CD4-positive, alpha-beta T cell treated with Interleukin-15 for 4 hours (primary cell): ENCODE measurements at places on chromosomes 1 and 21.

DNA sequence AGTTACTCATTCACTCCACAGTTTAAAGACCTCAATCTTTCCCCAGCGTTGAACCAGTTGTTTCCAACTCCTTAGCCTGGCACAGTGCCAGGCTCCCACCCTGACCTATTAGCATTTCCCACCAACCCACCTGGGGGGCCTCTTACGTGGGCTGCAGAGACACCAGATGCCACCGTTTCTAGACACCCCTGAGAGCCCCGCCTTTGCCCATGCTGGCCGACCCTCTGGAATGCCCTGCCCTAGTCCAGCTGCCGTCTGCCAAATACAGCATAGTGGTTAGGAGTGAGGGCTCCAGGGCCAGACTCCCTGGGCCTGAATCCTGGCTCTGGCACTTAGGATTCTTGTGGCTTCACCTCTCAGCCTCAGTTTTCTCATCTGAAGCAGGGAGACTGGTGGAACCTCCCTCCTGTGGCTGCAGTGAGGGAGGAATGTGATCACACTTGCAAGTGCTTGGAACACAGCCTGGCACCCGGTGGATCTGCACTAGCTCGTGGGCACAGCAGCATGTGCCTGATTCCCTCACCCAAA, 65.2 kb downstream of the TMCO4 start:
- no peak for DNase-seq

GRCh38 chr1:22121421-22121911, 21.4 kb downstream of the WNT4 start:
- DNase-seq = no peak

DNA sequence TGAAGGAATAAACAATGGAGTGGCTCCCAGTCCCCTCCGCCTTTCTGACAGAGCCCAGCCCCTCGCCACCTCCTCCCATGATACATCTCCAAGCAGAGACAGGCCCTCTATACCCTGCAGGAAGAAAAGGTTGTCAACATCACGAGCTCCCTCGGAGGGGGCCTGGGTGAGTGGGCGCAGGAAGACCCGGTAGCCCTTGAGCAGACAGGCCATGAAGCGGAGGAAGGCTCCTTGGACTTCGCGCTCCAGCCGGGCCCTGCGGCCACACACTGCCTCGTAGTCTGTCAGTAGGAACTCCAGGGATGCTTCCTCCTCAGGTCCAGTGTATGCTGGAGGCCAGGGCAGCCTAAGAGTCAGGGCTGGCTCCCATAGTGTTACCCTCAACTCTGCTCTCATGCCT, 7.0 kb downstream of the DENND4B start:
- DNase-seq = no peak

GRCh38 chr1:53344921-53345838, 17.3 kb upstream of the LRP8 start:
- no peak for DNase-seq

GRCh38 chr1:59350521-59350920, 53.6 kb downstream of the FGGY start:
- DNase-seq = no peak

- DNase-seq = no peak
Observed at GRCh38 chr1:223741861-223742260, 29.5 kb downstream of the CAPN2 start.

- DNase-seq = no peak
Observed at GRCh38 chr1:214364386-214364785, 83.4 kb downstream of the SMYD2 start.

DNA sequence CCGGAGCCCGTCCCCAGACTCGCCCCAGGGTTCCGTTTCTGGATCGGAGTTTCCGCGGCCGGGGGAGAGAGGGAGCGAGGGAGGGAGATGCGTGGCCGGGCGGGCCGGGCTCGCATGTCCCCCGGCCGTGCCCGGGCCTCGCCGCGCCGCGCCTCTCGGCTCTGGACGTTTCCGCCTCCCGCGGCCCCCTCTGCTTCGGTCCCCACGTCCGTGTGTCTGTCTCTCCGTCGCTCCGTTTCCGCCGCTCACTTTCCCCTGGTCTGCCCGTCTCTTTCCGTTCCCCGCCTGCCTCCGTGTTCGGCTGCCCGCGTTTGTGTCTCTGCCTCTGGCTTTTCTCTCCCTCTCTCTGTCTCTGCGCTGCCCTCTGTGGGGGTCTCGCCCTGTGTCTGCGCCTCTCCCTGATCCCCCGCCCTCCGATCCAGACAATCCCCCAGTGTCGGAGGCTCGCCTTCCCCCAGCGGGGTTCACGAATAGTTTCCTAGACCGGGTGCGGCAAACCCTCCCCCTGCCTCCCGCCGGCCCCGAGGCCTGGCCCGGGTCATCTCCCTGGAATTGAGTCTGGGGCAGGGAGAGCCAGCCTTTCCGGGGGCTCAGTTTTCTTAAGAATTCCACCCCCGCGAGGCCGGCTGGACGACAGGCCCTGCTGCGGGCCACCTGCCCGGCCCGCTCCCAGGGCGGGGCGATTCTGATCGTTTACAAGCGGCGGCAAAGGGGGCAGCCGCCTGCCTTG, 735 bp downstream of the NBL1 start:
- DNase-seq = peak; percentile 43

GRCh38 chr1:161367684-161368400, at the start of gene CFAP126:
Gene CFAP126, minus strand, starts transcription at chr1:161367876. Its CDS starts 8 bp downstream, at chr1:161367868.
- DNase-seq = peak; percentile 73

DNA sequence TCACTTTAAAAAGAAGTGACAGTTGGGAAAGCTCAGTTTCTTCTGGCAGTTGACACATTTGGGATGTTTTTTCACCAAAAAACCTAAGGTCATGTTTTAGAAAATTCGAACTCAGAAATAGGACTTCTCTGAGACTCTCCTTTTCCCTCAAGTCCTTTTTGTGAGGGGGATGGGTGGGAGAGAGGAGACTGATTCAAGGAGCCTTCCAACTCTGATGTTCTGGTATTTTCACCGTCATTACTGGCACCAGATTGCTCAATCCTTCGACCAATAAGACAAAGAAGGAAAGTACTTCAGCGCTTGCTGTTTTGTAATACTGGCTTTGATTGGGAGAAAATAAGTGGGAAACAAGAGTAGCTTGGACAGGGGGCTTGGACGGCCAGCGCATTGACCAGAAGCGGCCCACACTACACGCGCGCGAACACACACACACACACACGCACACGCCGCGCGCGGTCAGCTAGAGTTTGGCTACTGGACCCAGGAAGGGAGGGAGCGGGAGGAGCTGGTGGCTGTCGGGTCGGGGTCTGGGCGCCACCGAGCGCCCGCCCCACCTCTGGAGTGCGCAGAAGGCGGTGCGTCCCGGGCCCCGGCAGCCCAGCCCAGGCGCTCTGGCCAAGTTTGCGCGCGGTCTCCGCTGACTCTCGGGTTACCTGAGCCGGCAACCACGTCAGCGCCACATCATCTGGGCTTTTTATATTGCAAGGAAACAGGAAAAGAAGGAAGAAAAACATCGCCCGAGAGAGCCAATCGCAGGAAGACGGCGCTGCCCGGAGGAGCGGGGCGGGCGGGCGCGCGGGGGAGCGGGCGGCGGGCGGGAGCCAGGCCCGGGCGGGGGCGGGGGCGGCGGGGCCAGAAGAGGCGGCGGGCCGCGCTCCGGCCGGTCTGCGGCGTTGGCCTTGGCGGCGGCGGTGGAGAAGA, at the start of gene KCNK1:
TSS of gene KCNK1 (plus strand) at position 855 of the 921 bp plus-strand sequence. CDS start at position 921, 66 bp downstream.
- no peak for DNase-seq

DNA sequence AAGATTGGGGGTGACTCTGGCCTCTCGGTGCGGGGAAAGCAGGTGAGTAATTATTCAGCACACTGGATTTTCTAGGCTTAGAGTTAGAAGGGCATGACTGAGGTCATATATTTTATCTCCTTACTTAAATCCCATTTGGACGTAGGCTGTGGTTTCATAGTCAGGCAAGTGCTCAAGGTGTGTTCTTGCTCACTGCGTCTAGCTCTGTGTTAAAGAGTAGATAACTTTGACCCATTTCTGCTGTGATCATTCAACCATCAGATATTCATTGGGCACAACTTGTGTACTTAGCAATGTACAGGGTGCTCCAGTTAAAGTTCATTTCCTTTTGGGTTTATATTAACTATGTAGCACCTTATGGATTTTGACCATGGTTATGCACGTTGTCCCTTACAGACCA, 14.6 kb downstream of the PFKFB2 start:
- no peak for DNase-seq

- DNase-seq = no peak
Observed at GRCh38 chr1:15459771-15460707, 3.5 kb downstream of the CELA2A start.

GRCh38 chr1:110928904-110929303, 34.8 kb downstream of the LRIF1 start:
- no peak for DNase-seq

- no peak for DNase-seq
Observed at GRCh38 chr1:201589186-201589585, 50.3 kb downstream of the NAV1 start.

DNA sequence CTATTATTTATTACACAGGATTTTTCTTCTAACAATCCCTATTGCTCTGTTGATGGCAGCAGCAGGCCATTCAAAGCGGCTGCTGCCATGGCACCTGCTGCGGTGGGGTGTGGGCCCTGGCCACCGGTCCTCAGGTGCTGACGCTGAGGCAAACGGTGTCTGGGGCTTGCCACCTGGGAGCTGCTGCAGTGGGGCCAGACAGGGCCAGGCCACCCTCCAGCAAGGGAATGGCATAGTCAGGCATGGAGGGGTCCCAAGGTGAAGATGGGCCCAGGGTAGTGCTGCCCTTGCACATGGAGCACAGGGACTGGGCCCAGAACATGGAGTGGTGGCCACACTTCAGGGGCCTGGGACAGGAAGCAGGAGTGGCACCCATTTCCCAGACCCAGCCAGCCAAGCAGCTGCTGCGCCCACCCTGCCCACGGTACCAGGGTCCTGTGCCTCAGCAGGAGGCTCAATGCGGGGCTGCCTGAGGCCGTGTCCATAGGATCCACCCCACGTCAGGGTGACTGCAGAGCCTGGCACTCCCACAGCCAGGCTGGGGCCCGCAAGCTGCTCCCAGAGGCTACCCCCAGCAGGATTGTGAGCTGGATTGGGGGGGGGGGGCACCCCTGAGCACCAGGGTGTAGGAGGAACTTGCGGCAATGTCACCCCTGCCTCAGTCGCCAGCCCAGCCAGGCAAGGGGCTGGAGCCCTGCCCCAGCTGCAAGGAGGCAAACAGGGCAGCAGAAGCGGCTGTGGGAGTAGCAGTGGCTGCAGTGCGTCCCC, 53.9 kb upstream of the KRTAP11-1 start:
- DNase-seq = no peak

DNA sequence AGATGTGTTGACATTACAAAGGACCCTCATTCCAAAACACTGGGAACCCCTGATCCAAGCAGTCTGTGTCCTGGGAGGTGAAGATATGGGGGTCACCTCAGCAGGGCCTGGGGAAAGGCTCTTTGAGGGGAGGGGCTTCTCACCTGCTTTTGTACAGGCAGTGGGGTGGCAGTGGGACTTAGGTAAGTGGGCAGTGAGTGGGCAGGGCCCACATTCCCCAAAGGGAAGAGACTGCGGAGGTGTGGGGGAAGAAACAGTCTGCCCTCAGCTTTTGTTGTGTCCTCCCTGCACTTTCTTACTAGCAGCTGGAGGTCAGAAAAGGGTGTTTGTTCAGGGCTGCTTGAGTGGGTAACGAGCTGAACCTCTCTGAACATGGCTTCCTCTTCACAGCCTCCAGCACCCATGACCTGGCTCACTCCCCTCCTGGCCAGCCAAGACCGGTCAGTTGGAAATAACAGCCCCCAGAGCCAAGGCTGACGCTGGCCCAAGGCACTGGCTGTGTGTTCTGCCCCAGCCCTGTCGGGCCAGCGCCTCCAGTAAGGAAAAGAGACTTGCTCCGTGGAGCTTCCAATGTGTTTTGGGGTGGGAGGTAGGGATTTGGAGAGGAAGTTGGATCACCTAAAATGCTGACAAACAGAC, 173.5 kb downstream of the PSMG1 start:
- no peak for DNase-seq

- no peak for DNase-seq
Observed at GRCh38 chr21:26019236-26019635, 151.3 kb downstream of the APP start.

DNA sequence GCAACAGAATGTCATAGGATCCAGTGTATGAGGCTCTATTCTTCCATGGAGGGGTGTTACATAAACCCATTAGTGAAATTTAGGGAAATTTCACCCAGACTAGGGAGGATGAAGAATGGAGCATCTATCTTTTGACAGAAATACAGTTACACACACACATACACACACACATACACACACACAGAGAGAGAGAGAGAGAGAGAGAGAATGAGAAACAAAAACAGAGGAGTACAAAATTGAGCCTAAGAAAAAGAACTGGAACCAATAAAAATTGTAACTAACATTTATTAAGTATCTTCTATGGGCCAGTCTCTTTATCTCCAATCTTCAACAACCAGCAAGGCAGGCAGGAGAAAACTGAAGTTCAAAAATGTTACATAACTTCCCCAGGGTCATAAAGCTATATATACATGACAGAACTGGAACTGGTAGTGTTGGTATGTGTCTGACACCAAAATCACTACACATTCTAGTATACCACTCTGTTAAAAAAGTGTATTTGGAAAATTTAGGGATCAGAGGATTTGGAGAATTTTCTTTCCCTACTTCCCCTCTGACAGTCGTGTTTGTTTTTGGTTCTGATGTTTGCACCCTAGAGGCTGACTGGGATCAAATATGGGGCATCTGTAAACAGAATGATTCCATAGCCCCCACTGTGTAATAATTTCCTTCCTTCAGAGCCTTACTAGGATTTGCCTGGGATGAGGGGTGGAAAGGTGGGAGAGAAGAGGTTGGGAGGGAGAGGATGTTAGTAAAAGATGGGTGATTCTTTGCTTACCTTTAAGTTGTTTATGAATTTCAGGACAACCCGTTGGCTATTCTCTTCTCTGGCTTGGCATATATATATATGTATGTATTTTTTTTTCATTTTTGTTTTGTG, 1.0 kb upstream of the ZFYVE9 start:
- DNase-seq = no peak

DNA sequence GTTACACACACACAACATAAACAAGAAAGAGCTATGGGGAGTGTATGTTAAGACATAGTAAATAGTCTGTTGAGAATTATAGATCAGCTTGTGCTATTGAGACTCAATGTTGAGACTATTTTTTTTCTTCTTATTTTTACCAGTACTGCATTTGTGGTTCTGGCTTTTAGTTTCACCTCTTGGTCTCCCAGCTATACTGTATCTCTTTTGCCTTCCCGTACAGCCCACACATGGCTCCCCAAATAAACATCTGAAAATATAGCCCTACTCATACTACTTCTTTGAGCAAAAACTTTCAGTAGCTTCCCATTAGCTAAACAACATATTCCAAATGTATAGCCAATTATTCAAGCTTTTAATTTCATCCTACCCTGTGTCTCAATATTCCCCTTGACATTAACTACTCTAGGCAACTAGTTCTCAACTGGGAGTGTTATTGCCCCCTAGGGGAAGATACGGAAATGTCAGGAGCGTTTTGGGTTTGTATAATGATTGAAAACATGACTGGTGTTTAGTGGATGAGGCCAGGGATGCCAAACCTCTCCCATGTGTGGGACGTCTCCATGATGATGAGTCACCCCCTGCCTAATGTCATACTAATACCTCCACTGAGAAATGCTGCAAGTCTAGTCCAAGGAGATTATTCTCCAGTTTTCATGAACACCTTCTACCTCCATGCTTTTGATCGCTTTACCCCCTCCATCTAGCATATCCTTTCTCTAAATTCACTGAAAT, 6.8 kb downstream of the RPE65 start:
- peak; percentile 20 for DNase-seq

- DNase-seq = no peak
Observed at GRCh38 chr1:210061992-210062391, 124.0 kb downstream of the SYT14 start.
